ENCODE measurements at places on chromosomes 7 and 10.

DNA sequence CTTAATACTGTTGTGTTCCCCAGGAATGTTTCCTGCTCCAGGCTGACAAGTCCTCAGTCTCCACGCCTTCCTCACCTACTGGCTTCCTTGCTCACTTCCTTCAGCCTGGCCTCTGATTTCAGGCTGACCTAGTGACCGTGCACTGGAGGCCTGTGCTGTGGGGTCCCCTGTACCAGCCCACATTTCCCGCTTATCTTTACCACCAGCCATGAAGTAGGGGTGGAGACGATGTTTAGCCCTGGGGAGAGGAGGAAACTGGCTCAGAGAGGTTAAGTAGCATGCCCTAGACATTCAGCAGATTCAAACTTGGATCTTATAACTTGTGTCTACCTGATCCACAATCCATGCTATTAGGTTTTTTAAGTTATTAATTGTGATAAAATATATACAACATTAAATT is 4.8 kb upstream of the ZNF488 start:
- no peak for DNase-seq

DNA sequence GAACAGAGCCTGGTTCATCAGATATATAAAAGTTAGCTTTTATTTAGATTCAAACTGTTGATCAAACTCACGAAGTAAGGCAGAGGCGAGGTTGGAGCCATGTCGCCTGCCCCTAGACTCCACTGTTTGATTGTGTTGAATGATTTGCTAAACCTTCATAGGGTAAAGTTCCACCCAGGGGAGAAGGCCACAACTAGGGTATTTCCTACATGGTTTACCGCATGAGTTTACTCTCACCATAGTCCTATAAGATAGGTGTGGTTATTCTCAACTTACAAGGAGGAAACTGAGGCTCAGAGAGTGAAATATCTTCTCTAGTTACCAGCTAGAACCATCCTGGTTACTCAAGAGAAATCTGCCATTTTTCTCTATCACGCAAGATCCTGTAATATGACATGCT is 31.8 kb downstream of the ARHGAP22 start:
- no peak for DNase-seq

- DNase-seq = no peak
Measured at GRCh38 chr10:133457100-133457841, 3.5 kb downstream of the SCART1 start.

DNA sequence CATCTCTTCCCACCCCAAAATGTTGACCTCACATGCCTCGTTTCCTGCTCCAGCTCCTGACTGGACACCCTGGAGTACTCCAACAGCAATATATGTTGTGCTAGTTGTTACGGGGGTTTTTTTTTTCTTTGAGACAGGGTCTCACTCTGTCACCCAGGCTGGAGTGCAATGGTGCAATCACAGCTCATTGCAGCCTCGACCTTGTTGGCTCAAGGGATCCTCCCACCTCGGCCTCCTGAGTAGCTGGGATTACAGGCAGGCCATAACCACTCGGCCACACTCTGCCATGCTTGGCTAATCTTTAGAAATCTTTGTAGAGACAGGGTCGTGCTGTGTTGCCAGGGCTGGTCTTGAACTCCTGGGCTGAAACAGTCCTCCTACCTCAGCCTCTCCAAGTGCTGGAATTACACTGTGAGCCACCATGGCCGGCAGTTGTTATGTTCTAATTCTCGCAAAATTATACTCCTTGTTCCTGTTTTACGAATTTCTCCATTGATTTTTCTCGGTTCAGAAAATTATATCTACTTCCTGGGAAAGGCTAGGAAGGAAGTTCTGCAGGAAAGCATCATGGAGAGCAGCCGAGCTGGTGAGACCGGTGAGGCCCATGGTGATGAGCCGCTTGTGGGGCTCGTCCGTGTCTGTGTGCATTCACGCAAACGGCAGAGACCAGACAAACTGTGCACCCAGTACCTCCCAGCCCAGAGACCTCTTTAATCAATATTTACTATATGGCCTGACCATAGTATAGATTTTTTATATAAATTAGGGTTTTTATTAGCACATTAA is 52.4 kb upstream of the DNAJB6 start:
- no peak for DNase-seq
